ENCODE measurements at places on chromosomes 2 and 18.

- DNase-seq, result no peak
Observed at GRCh38 chr2:207718521-207718920, 7.1 kb downstream of the CCNYL1 start.

- DNase-seq, result no peak
Observed at GRCh38 chr2:18119883-18120282, 241.4 kb downstream of the KCNS3 start.

DNA sequence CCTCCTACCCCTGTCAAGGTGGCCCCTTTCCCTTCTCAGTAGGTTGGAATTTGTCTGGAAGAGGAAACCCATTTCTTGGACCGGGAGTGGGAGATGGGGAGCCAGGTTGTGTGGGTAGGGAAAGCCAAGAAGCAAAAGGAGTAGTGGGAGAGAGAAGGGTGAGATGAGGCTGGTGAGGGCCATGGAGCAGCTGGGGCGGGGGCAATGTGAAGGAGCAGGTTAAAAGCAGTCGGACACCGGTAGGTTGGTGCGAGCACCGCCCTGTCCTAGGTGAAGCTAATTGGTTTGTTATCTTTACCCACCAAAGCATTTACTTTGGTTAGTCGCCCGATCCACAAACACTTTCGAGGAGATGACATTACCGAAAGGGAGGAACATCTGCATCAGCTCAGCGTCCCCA is 306.8 kb downstream of the CELF4 start:
- no peak for DNase-seq

- no peak for DNase-seq
Observed at GRCh38 chr18:3213300-3214059, 6.3 kb downstream of the MYOM1 start.

- DNase-seq, result no peak
Observed at GRCh38 chr18:78419171-78419570, 560.4 kb upstream of the SALL3 start.

- no peak for DNase-seq
Observed at GRCh38 chr18:79750980-79751571, 46.7 kb upstream of the KCNG2 start.

- DNase-seq, result no peak
Observed at GRCh38 chr18:8121942-8122480, 487.2 kb upstream of the RAB12 start.

DNA sequence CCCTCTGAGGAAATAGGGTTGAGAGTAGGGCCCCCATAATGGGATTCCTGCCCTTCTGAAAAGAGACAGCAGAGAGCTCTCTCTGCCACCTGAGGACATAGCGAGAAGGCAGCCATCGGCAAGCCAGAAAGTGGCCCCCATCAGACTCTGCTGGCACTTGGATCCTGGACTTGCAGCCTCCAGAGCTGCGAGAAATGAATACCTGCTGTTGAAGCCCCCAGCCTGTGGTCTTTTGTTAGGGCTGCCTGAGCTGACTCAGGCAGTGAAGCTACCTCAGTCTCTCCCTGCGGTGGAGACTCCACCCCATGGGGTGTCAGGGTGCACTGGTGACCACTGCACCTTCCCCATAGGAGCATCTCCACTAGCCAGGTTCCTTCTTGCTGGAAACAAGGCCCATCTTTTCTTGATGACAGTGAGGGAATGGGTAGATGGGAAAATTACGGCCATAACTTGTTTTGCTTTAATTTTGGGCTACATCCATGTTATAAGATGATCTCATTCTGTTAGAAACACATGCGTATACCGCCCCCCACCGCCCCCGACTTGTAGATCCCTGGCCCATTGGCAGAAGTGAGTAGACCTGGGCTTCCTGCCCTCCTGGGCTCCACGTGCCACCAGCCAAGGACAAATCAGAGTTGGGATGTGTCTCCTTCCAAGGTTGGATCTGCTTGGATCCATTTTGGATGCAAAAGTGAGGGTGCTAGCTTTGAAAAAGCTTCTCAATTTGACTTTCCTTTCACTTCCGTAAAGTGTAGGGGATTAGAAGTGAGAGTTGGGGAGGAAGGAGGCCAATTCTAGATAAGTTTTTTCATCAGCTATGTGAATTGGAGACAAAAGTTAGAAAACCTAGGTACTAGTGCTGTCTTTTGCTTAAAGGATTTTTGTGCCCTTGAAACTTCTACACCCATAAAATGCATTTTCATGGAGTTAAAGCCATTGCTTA is 42.9 kb downstream of the NCK2 start:
- no peak for DNase-seq

DNA sequence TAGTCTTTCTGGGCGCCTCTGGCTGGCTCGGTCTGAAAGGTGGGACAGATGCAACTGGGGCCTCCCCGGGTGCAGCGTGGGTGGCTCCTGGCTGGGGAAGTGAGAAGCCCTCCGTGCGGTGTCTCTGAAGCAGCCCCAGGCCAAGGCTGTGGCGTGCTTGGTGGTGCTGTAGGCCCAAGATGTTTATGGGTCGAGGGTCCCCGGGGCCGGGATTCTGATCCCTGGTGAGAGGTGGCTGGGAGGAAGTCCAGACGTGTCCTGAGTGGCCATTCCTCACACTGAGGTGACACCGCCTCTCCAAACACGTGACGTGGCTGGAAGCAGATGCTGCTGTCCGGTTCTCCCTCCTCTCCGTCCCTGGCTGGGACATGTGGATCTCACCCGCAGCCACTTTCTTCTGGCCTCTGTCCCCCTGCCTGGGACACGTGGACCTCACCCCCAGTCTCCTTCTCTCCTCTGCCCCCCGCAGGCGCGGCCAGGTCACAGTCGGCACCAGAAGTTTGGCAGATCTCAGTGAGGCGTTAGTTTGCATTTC is 12.6 kb downstream of the RTP5 start:
- peak; percentile 82 for DNase-seq

- no peak for DNase-seq
Observed at GRCh38 chr2:223735659-223736244, 101.6 kb downstream of the AP1S3 start.

DNA sequence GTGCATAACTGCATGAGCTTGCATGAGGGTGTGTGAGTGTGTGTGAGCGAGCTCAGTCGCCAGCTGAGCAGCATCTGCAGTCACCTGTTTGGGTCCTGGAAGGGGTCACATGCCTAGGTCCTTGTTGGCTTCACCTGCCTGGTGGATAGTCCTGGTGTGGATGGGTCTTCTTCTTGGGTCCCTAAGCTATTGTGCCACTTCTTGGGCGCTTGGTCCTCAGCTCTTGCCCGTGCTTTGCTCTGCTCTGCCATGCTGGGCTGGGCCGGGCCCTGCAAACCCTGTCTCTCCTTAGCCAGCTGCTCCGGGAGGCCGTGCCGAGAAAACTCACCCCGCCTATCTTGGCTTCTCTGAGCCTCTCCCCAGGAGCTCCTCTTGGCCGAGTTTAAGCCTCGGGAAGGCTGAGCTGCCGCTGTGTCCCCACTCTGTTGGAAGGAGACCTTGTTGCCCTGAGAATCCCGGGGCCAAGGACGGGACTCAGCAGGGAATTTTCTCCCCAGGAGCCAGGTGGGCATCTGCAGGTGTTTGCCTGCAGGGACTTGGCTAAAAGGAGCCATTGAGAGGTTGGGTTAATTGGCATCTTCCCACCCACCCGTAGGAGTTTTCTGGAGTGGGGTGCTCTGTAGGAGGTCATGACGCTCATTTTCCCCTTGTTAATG is 300.8 kb downstream of the NDUFA10 start:
- no peak for DNase-seq

DNA sequence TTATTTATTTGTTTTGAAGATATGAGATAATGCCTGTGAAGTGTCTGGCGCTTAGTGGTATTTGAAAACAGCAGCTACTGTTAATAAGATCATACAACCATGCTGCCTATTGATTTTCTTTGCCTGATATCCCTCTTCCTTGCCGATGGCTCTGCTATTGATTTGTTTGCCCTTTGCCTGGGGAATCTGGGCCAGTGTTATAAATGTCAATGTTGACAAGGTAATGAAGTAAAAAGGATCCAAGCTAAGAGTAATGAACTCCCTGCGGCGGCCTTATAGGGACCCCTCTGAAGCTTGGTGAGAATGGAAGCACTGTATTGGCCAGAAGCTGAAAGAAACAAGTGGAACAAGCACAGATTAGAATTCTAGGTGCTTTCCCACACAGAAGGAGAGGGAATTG is 854.6 kb downstream of the CNTNAP5 start:
- DNase-seq, result no peak

DNA sequence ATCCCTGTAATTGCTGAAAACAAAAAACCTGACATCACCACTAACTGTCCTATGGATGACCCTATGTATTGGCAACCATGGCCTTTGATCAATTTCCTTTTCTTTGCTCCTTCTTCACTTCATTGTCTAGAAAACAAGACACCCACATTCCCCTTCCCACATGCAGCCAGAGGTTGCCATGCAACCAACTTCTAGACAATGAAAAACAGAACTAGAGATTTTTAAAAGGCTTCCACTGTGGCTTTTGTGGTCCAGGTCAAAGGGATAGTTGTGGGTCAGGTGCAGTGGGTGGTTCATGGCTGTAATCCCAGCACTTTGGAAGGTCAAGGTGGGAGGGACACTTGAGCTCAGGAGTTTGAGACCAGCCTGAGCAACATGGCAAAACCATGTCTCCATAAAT is 139.3 kb upstream of the DOK6 start:
- DNase-seq, result no peak

DNA sequence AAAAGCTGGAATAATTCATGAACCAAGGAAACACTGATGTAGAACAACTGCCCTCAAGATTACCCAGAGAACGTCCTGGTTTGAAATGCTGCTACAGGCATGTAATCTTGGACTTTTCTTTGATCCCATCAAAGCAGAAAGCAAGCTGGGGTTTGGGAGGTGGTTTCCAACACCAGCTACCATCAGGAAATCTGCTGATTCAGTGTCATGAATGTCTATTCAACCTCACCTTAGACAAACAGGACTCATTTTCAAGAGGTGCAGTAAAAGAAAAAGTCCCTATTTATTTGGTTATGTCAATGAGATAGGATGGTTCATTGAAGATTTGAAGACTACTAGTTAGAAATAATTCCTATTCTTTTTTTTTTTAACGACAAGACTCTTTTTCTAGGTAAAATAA is 72.7 kb downstream of the NEB start:
- DNase-seq, result no peak

GRCh38 chr2:56018267-56018666 is 94.7 kb upstream of the EFEMP1 start:
- DNase-seq, result no peak

DNA sequence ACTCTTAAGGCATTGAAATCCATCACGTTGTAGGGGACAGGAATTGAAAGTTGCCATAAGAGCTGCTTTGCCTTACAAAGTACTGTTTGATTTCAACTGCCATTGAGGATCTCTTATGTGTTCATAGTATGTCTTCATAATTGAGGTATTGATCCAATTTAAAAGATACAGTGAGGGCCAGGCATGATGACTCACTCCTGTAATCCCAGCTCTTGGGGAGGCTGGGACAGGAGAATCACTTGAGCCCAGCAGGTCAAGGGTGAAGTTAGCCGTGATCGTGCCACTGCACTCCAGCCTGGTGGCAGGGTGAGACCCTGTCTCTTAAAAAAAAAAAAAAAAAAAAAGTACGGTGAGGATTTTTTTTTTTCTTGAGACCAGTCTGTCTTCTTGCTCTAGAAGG is 91.7 kb upstream of the EML6 start:
- no peak for DNase-seq

- DNase-seq, result no peak
Observed at GRCh38 chr2:85164145-85164569, 31.0 kb downstream of the TCF7L1 start.

DNA sequence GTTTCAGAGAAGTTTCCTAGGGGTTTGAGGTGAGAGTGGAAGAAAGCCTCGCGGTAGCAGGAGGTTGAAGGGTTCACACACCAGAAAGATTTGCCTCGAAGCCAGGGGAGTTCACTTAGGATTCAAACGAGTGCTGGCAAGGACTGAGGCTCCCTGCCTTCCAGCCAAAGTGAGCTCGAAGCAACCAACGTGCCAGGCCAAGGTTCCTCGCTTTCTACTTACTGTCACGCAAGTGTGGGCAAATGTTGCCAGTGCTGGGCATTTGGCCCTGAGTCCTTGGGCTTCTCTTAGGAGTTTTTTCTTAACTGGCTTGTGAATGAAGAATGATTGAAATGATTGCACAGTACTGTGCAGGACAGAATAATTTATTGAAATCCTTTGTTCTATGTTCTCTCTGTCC is 53.6 kb downstream of the TMEM178A start:
- DNase-seq, result no peak

DNA sequence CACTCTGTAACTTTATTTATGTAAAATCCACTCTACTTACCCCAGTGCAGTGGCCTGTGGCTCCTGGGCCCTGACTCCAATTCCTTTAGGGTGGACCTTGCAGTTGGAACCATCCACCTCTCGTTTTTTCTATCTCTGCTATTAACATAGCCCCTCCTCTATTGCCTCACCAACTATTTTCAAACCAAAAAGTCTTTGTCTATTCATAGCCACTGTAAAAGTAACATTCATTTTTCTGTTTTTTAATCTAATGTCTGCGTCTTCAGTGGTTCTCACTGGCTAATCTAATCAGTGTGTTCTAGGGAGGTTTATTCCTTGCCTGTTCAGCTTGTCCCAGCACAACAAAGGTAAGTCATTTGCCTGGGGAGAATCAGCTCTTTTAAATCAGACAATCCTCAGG is at the start of gene SLC4A5:
SLC4A5 (minus strand) TSS at position 101 of the 400 bp plus-strand sequence. CDS start 28,393 bp downstream, outside the sequence.
- DNase-seq, result no peak

DNA sequence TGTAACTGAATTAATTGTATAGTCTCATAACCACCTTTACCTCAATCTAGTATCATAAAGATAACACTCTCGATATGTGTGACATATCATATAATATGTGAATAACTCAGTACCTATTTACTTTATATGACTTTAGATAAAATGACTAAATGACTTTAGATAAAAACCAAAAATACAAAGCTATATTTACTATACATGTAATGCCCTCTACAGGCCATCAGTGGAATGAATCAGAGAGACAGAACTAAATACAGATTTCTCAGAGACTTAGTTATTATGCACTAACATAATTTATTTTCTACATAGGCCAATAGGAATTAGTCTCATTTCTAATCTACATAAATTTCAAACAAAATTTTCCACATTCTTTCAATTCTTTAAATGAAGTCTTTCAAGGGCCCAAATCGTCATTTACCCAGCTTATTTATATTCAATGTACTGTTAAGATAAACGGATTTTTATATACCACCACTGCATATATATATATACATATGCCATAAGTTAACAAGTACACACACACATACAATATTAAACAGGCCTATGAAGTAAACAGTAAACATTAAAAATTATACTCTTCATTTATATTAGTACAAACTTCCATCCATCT is 219.9 kb downstream of the EXOC6B start:
- no peak for DNase-seq

GRCh38 chr2:226991663-226992062 is 155.8 kb downstream of the RHBDD1 start:
- DNase-seq, result no peak

Measured in activated T-cell treated with anti-CD3 and anti-CD28 coated beads, Interleukin-2, amount 50 U/mL, for 72 hours (primary cell).